ENCODE measurements at places on chromosomes 5 and 9.

DNA sequence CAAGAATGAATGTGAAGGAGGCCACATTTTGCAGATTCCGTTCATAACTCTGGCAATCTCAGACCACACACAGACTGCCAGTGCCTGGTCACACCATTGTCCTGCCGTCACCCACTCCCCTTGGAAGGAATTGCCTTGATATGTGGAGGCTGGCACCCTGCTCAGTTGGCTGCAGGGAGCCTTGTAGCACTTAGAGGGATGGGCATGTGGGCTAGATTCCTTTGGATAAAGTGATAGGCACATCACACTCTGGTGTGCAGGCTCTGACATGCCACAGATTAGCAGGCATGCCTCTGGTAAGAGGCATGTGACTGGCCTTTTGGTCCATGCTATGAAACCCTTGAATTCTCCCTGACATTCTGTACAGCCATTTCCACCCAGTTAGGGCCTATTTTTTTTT, 254.6 kb upstream of the PIK3R1 start:
- no peak for DNase-seq

GRCh38 chr5:181134259-181134658, 3.3 kb upstream of the OR2V1 start:
- DNase-seq = no peak

- peak; percentile 51 for DNase-seq
Measured at GRCh38 chr5:169856571-169856970, 123.7 kb downstream of the INSYN2B start.

- no peak for DNase-seq
Measured at GRCh38 chr5:135950611-135951010, 4.2 kb downstream of the LECT2 start.

- DNase-seq = no peak
Measured at GRCh38 chr5:3899093-3899492, 303.5 kb downstream of the IRX1 start.

- no peak for DNase-seq
Measured at GRCh38 chr5:36607838-36608783, 1.7 kb downstream of the SLC1A3 start.

DNA sequence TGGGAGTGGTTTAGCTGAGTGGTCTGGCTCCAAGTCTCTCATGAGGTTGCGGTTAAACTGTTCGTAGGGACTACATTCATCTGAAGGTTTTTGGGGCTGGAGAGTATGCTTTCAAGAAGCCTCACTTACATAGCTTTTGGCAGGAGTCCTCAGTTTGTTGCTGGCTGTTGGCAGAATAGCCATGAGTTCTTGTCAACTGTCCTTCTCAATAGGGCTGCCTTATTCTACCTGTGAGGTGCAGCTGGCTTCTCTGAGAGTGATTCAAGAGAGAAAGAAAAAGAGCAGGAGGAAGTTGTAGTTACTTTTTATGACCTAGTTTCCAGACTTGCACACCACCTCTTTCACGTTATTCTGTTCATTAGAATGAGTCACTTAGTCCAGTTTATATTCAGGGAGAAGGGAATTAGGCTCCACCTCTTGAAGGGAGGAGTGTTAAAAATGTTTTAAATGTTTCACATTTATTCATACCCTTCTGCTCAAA, 33.2 kb downstream of the YTHDC2 start:
- no peak for DNase-seq

All from dermis microvascular lymphatic vessel endothelial cell (primary cell).